ENCODE measurements at places on chromosomes 12 and 14.

GRCh38 chr14:61452452-61452851 is 131.1 kb downstream of the PRKCH start:
- no peak for DNase-seq

DNA sequence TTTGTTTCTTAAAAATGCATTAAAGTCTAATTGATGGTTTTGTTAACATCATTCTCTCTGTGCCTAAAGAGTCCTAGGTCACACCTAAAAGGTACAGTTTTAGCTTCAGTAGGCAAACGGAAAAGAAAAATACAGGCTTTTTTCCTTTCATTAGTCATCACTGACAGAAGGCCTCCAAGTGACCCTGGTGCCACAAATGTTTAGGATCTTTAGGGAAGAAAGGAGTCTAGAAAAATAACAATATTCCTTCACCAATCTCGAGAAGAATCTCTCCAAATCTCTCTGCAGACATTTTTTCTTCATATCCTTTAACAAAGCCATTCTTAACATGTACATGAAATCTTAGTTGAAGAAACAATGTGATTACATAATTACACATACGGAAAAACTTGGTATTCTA is 2.0 kb downstream of the DENND5B start:
- no peak for DNase-seq

DNA sequence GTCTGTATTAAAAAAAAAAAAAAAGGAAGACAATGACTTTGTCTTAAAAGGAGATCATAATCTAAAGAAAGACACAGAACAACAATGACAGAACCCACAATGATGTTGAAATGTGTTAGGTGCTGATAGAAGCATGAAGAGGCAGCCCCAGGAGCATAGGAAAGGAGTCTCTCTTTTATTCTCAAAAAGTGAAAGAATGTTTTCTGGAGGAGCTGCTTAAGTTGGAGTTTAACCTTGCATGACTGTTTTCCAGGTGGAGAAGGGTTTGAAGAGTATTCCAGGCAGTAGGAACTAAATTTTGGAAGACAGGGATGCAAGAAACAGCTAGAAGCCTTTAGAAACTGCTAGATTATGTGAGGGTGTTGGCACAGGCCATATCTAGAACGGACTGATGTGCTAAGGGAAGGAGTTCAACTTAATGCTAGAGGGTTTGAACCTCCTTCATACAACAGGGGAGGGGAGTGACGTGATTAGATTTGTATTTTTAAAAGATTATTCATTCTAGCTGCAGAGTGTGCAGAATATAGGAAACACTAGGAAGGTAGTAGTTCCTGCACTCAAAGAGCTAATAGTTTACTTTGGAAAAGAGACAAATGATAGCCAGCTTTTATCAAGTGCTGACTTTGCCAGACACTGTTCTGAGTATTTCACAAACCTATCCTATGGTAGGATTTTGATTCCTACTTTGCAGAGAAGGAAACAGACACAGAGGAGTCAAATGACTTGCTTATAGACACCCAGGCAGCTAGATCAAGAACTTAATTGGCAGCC is 4.6 kb upstream of the RPL6 start:
- DNase-seq: no peak

DNA sequence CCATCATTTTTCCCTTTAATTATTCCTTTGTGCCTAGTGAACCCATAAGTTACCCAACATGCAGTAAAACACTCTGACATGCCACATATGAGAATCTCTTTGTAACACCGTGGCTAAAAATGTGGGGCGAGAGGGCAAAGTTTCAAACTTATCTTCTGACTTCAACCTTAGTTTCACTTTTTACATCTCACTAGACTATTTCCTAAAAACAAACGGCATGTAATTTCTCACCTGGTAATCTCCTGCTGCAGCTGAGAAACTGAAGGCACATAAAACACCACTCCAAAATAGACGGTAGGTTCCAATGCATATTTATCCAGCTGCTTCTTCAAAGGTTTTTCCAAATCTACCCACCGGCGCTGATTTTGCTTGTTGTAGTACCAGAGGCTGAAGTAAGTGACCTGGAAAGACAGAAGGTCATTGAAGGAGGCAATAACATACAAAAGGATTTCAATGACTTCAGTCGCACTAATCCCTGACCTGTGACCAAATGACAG is 37.9 kb downstream of the PTPN21 start:
- DNase-seq: no peak

DNA sequence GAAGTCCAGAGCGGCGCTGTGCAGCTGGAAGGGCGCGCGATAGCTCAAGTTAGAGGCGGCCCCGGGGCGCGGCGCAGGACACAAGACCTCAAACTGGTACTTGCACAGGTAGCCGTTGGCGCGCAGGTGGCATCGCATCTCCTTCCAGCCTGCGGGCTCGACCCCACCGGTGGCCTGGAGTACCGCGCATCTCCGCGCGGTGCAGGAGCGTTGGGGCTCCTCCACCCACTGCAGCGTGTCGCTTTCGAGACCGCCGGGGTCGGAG is 553 bp downstream of the CLEC14A start:
- DNase-seq: no peak

GRCh38 chr14:91354979-91355685 is 62.5 kb downstream of the CCDC88C start:
- no peak for DNase-seq

GRCh38 chr12:87152841-87153528 is 876.2 kb downstream of the C12orf50 start:
- DNase-seq: no peak

- DNase-seq: no peak
Measured at GRCh38 chr12:12723149-12723680, 6.0 kb downstream of the CDKN1B start.

DNA sequence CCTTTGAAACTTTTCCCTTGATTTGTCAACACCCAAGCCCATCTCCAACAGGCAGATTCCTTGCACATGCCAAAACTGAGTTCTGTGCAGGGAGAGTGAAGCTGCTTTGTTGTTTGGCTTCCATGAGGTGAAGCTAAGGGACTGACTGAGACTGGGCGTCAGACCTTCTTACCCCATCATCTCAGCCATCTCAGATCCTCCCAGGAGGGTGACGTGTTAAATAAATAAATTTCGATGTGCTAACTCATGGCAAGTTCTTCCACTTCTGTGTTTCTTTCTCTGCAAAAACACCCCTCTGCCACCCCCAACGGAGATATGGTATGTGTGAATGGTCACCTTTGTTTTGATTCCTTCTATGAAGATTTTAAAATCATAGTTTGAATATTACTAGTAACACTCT is 17.8 kb downstream of the UTP20 start:
- DNase-seq: no peak

DNA sequence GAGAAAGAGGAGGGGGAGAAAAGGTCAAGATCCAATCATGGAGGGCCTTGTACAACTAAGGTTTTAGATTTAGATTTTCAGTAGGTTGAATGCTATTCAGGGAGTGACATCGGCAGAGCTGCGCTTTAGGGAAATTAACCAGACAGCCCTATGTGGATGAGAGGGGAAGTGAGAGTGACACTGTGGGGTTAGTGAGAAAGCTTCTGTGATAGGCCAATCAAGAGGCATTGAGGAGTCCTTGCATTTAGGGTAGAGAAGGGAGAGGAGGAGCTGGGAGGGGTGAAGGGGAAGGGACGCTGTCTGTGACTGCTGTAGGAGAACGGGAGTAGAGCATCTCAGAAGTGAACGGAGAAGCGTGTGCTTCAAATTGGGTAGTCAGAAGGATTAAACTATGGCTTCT is 3.4 kb downstream of the HSD17B6 start:
- DNase-seq: no peak

Data from activated naive CD4-positive, alpha-beta T cell (primary cell).